ENCODE measurements at places on chromosomes 2 and 18. TPM values are rescaled to one million over a fixed set of nuclear protein-coding genes. Genes with fewer than 3 reads are reported as not detected.
A peak's percentile ranks its signal among the peaks of the same experiment; 100 is the strongest.

The SERPINB11 gene
- not detected for total RNA-seq

The VRK2 gene
- 18.8 TPM for total RNA-seq

The HOXD11 gene
- total RNA-seq, result 16.9 TPM

GRCh38 chr2:191056228-191056627, 42.3 kb upstream of the STAT1 start:
- no peak for DNase-seq

DNA sequence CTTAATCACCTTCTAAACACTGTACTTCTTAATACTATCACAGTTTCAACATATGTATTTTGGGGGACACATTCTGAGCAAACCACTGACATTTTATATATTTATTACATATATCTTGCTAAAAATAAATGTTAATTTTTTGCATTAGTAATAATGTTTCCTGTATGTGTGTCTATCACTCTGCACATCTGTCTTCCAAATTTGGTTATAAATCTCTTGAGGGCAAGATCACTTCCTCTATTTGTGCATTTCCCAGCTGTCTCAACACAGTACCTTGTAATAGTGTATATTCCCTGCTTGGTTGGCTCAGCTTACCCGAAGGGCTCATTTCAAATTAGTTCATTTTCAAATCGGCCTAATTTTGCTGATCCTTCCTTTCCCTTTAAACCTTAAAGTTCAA, 617.1 kb upstream of the GYPC start:
- no peak for DNase-seq

GRCh38 chr2:197264332-197264731, 46.2 kb downstream of the ANKRD44 start:
- no peak for DNase-seq

DNA sequence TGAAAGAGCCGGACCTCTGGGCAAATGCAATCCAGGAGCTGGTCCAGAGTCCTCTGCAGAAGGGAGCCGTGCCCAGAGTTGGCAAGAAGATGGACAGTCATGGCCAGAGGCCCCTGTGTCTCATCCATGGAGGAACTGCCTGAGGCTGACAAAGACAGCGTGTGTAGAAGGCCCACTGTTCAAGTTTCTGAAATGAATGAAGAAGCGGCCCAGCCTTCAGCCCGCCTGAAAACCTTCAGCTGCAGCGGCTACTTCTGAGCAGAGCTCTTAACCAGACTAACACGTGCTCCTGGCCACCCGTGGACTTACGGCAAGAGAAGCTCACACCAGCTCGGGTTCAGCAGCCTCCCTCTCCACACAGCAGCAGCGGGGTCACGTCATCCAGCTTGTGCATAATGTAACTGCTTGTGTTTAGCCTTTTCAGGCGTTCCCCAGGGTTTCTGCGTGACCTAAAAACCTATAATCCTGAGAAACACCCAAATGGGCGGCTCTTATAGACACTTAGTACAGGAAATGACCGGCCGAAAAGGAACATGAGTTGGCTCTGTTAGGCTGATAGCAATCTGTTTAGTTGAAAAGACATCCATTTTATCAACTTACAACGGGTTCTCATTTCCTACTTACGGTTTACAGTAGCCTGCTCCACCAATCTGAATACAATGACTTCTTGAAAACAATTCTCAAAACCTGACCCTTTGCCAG, at the start of gene FAM124B:
FAM124B (minus strand) TSS at position 467 of the 702 bp plus-strand sequence; CDS start at position 128, 339 bp downstream.
- peak; percentile 73 for DNase-seq

DNA sequence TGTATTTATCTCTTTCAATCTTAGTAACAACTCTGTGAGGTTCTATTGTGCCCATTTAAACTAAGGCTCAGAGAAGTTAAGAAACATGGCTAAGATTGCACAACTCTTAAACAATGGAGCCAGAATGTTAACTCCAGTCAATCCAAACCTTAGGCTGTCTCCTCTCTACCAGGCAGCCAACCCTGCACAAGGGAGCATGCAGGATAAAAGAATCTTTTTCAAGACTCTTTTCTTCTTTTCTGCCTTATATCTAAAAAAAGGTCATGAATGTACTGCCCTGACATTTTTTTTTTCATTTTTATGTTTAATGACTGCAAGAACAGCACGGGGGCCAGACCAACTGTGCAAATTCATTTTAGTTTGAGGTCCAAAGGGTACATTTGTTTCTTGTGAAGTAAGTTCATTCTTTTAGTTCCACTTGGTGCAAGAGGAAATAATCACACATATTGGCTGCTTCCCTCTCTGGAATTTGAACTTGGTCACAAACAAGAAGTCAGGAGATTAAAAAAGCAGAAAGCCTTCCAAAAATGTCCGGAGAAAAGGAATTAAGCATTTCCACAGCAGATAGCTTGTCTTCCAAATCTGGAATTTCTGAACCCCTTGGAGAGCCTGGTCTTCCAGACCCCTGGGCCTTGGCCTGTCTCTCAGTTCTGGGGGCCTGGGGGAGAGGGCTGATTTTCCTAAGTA, 96.0 kb upstream of the RIOK3 start:
- no peak for DNase-seq

DNA sequence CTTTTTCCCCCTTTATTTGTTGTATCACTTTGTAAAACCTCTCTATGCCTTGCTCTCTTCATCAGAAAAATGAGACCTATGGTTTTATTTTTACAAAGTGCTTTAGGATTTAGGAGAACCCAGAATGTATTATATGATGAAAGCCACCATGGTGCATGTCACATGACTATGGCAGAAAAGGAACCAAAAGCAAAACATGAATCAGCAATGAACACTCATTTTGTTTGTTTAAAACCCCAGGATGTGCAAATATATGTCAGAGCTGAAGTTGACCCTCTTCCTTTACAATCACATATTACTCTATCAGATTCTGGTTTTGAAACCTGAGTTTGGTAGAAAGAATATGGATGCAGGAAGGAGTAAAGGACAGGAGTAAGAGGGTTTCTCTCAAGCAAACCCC, 70.0 kb downstream of the FIGN start:
- DNase-seq, result peak; percentile 59

DNA sequence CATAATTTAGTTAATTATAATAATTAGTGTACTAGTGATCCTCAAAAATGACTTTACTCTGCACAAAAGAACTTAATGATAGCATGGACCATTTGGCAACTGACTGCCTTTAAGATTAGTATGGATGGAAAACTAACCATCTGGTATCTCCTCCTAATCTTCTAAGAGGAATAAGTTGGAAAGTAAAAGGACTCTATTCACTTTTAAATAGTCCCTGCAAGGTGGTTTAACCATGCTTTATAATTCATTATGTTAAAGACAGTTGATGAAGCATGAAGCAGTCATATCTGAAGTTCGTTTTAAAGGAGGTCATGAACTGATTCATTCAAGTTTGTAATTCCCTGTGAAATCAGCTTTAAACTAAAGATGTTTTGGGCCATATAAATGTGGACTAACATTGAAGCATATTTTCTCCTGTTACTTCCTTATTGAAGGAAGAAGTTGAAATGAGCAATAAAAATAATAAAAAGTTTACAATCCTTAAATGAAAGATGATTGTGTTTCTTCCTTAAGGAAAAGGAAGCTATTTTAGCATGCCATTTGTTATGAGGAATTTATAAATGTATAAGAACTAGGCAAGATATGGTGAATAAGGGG, 446.0 kb downstream of the XIRP2 start:
- no peak for DNase-seq

DNA sequence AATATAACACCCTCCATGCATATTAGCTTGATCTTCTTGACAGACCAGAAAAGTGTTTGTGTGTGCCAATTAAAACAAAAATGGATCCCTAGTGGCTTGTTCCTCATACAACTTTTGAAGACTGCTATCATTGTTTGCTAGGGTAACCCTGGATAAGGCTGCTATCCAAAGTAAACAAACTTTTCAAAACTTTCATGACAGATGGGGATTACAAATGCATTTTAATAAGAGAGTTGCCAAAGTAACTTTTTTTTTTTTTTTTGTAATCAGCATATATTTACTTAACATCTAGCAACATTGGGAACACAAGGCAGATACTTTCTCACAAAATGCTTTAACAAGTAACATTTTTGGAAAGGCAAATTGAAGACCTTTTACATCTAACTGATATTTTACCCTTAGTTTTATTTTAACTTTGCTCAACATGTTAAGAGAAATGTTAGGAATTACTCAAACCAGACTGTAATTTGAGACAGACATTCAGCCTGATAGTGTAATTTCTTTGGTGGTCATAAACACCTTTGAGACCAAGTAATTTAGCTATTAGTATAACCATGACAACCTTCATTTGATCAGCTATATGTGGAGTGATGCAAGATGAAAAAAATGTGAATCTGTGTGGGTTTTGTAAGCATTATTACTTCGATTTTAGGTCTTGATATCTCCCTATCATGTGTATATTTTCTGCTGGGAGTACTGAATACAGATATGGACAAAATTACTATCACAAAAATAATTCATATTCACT, 300.9 kb downstream of the ARHGAP15 start:
- DNase-seq, result peak; percentile 75

DNA sequence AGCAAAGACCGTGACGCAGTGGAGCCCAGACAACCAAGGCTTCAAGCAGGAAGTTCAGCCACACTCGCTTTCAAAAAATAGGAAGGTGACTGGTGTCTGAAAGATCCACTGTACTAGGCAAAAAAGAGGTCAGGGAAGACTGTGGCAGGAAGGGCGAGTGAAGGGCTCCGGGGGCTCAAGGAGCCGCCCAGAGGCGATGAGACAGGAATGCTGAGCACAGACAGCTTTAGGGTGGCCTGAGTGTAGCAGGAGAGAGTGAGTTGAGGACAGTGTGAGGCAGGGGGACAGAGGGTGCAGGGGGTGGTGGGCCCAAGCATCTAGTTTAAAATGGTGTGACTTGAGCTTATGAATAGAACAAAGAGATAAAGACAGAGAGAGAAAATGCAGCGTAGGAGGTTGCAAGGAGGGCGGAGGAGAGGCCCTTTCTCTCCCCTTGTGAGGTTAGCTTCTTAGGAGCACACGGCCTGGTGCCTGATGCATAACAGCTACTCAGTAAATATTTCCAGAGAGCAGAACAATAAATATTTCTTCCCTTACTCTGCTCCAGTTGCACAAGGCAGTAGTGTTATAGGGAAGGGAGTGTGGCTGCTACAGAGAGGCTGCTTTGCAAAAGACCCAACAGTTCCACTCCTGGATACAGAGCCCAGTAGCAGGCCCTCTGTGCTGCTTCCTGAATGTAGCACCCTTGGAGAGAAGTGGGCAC, 789.7 kb upstream of the RAB6C start:
- DNase-seq, result no peak

- no peak for DNase-seq
Observed at GRCh38 chr18:48646976-48647375, 108.1 kb downstream of the CTIF start.

The PSD4 gene
- 14.7 TPM for total RNA-seq

DNA sequence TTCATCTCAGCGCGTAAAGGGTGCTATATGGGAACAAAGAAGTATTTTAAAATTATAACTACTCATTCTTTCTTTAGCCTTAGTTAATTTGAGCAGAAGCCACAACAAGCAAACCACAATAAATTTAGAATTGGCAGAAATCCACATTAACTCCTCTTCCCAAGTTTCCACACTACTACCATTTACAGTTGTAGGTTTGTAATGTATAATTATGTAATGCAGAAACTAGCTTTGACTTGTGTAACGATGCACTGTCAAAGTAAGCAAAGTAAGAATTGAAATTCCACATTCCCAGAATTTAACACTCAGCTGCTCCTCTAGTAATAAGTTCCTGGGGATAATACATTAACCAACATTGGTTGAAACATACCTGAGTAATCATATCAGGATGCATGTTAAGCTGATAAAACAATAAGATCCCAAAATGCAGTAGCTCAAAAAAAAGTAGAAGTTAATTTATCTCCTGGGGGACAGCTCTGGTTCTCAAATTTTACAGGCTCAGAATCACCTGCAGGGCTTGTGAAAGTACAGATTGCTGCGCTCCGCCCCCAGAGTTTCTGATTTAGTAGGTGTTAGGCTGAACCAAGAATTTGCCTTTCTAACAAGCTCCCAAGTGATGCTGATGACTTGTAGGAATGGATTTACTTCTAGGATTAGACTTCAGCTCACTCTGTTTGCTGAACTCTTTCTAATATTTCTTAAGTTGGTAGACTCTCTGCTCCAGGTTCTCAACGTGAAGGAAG, 9.9 kb downstream of the GRP start:
- peak; percentile 56 for DNase-seq

DNA sequence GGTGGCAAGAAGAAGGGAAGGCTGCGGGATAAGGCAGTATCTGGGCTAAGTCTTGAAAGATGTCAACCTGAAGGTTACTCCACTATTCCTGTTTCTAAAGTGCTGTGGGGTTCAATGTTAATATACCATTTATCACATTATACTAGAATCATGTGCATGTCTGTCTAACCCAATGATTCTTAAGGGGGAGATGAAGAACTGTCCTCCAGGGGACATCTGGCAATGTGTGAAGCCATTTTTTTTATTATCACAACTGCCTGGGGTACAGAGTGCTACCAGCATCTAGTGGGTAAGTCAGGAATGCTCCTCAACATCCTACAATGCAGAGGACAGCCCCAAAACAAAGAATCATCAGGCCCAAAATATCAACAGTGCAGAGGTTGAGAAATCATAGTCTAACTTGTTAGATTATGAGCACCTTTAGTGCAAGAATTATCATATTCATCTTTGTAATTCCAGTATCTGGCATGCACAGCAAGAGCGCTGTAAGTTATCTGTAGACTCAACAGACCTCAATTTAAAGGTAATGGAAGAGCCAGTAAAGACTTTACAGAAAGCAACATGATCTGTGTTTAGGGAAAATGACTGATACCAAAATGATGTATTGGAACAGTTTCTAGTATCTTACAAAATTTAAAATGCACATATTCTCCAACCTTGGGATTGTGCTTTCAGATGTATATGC, 26.3 kb downstream of the SP3 start:
- DNase-seq, result no peak

GRCh38 chr2:65386989-65387388, 45.4 kb downstream of the SPRED2 start:
- DNase-seq, result no peak

The AQP12B gene
- not detected for total RNA-seq

The GPR35 gene
- total RNA-seq, result not detected

The ANTXR1 gene
- total RNA-seq, result 38.6 TPM

All from M059J (cell line).